T-helper 2 cell (primary cell): ENCODE measurements at places on chromosomes 6 and 20.

- no peak for DNase-seq
These were observed 119.4 kb upstream of the LY86 start for GRCh38 chr6:6469074-6469473.

- DNase-seq = no peak
These were observed 119.6 kb upstream of the RIMS1 start for GRCh38 chr6:71766796-71767195.

DNA sequence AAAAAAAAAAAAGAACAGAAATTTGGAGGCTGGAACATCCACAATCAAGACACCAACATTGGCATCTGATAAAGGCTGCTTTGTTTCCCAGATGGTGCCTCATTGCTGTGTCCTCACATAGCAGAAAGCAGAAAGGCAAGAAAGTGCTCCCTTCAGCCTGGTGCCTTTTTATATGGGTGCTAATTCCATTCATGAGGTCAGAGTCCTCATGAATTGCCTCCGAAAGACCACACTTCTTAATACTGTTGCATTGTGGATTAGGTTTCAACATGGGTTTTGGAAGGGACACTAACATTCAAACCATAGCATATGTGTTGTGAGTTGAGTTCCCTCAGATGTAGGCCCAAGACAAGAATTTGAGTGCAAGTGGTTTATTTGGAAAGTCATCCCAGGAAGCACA lies 8.0 kb upstream of the C20orf202 start:
- DNase-seq = no peak

GRCh38 chr20:63330940-63331339 lies 30.2 kb downstream of the CHRNA4 start:
- no peak for DNase-seq

- DNase-seq = no peak
These were observed 334.1 kb downstream of the TAF4 start for GRCh38 chr20:61731363-61732181.

DNA sequence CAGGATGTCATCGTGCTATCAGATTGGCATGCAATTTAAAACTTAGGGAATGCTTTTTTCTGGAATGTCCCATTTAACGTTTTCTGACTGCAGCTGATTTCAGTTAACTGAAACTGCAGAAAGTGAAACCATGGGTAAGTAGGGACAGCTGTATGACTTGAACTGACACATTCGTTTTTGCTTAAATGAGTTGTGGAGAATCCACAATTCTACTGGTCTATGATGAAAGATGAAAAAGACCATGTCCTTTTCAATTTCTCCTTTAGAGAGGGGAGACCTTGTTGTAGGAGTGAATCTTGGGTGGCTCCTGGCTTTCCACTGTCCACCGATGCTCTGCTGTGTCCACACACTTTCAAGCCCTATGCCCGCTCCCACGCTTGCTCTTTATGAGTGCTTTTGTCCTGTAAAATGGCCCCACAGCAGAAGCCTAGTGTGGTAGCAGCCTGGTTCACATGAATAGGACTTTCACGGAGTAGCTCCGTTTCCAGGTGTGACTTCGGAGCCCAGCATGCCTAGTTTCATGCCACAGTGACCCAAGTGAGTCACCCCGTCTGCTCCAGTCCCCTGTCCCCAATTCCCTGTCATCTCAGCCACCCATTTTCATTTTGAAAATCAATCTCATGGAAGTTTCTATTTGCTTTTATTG lies 21.9 kb downstream of the DYNLT1 start:
- no peak for DNase-seq

- no peak for DNase-seq
These were observed 35.7 kb downstream of the CDH4 start for GRCh38 chr20:61287583-61288275.

GRCh38 chr6:109503327-109504224 lies 20.6 kb upstream of the ZBTB24 start:
- DNase-seq = no peak

DNA sequence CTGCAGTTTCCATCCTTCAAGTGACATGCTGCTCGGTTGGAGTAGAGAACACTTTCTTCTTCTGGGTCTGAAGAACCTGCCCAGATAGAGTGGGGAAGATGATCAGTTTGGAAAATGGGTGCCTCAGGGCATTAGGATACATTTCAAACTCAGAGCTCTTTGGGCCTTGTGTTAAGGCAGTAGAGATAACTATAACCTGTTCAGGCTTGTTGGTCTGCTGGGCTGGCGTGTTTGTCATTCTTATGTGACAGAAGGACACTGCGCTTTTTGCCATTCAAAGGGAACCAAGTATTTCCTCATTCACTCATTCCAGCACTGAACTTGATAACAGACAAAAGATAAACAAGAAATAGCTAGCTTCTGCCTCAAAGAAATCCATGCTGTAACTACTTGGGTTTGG lies 3.8 kb downstream of the TOMM34 start:
- DNase-seq = no peak

GRCh38 chr6:159726255-159726917 lies 920 bp upstream of the WTAP start:
- DNase-seq = no peak

- DNase-seq = no peak
These were observed 62.7 kb downstream of the FYN start for GRCh38 chr6:111810294-111811131.

DNA sequence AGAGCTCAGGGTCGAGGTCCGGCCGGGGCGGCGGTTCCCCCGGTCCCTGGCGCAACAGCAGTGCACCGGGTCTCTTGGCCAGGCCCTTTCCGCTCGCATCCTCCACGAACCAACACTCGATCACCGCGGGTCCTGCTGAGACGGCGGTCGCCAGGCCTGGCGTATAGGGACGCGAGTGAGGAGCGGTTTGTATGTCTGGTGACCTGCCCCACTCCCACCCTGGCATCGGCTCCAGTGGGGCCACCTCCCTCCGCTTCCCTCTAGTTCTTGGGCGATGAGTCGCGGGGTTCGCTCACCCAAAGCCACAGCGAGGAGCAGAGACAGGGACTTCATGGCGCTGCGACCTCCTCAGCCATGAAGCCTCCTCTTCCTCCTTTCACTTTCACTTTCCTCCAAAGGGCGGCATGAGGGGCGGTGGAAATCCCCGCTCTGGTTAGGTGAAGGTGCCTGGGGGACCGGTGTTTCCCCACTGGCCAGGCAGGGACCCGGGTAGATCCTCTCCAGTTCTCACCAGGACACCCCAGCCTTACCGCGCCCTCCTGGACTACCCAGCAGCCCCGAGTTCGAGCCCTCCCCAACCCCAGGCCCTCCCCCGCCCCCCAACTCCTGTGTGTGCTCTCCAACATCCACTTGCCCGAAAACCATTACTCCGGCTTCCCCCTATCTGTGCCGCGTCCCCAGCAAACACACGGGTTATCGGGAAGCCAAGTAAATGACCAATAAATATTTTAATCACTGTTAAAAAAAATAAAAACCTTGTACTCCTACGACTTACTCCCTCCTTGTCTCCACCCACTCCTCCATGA lies at the start of gene TAPBP:
Gene TAPBP (minus strand): TSS at position 370 of the 806 bp plus-strand sequence. CDS start 37 bp downstream, at position 333.
- DNase-seq = peak; percentile 68

GRCh38 chr20:24943196-24943595 lies 5.9 kb upstream of the CST7 start:
- DNase-seq = no peak

- no peak for DNase-seq
These were observed 9.5 kb upstream of the SIGLEC1 start for GRCh38 chr20:3721912-3722311.

DNA sequence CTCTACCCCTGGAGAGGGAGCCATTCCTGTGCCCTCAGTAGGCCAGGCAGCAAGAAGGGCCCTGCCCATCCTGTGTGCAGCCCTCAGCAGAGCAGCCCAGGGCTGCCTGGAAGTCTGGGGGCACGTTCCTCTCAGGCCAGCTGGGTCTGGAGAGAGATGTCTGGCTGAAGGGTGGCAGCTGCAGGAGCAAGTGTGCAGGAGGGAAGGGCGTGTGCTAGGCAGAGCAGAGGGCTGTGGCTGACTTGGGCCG lies 62.7 kb downstream of the NOL4L start:
- no peak for DNase-seq

DNA sequence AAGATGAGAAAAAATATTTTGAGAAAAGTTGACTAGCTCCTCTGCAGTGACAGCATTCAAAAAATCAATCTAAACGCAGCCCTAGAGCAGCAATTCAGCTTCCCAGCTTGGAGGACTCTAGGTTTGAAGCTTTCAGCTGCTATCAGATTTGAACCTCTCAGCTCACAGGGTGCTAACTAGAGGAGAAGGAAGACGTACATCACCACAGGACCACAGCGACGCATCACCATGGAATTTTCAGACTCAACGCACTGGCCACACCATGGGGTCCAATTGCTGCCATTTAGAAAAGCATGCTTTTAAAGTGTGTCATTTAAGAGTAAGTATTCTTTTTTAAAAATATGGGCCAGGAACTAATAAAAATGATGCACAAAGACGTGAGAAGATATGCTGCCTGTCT lies 45.0 kb upstream of the FUCA2 start:
- no peak for DNase-seq

GRCh38 chr20:61253640-61254511 lies 1.8 kb downstream of the CDH4 start:
- no peak for DNase-seq

- DNase-seq = no peak
These were observed 297.6 kb upstream of the TCF21 start for GRCh38 chr6:133591275-133591674.

GRCh38 chr6:4363656-4364055 lies 228.3 kb upstream of the ECI2 start:
- no peak for DNase-seq

GRCh38 chr20:12963416-12963815 lies 45.4 kb upstream of the SPTLC3 start:
- no peak for DNase-seq

DNA sequence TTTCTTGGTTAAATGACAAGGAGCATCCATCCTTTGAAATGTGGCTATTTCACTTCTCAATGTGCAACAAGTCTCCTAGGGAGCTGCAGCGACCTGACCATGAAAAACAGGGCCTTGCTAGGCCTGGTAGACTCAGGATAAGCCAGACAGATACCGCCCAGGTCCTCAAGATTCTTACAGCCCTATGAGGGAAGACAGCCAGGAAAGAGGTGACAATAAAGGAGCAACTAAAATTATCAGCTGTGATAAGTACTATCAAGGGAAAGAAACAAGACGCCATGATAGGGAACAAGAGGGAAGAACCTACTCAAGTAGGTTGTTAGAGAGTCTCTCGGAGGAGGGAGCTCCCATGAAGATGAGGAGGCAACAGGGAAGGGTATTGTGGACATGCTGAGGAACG lies 51.4 kb upstream of the EMILIN3 start:
- no peak for DNase-seq

GRCh38 chr20:37526839-37527637 lies 638 bp downstream of the BLCAP start:
- no peak for DNase-seq

GRCh38 chr20:59577037-59577808 lies 27.1 kb upstream of the PHACTR3 start:
- no peak for DNase-seq

- DNase-seq = no peak
These were observed 298.1 kb upstream of the TCF21 start for GRCh38 chr6:133590814-133591213.
